ENCODE measurements at places on chromosomes 12 and 14. TPM values are rescaled to one million over a fixed set of nuclear protein-coding genes. Genes with fewer than 3 reads are reported as not detected.

CFAP54 gene
- 6.8 TPM for total RNA-seq

TCL1B gene
- not detected for total RNA-seq

BMAL2 gene
- total RNA-seq = 9.3 TPM

A2ML1 gene
- 4.1 TPM for total RNA-seq

AICDA gene
- total RNA-seq = 0.26 TPM

PIWIL1 gene
- total RNA-seq = 0.21 TPM

KRT82 gene
- not detected for total RNA-seq

STRAP gene
- total RNA-seq = 62.3 TPM

DEPDC4 gene
- total RNA-seq = 3.4 TPM

TAS2R42 gene
- total RNA-seq = not detected

AKAP3 gene
- 0.63 TPM for total RNA-seq

MYL2 gene
- 9.5 TPM for total RNA-seq

NUAK1 gene
- 18.7 TPM for total RNA-seq

LPAR5 gene
- 1.7 TPM for total RNA-seq

TAS2R46 gene
- total RNA-seq = 11.7 TPM

STAB2 gene
- 16.4 TPM for total RNA-seq

DNAJC22 gene
- 1.0 TPM for total RNA-seq

WSCD2 gene
- total RNA-seq = 6.5 TPM

IQSEC3 gene
- 1.5 TPM for total RNA-seq

DIO3 gene
- 1.8 TPM for total RNA-seq

RNASE3 gene
- total RNA-seq = not detected

RPL41 gene
- 2,071 TPM for total RNA-seq

KSR2 gene
- total RNA-seq = 0.32 TPM

SYNDIG1L gene
- total RNA-seq = not detected

SLIRP gene
- 174 TPM for total RNA-seq

KRT3 gene
- not detected for total RNA-seq

GPRC5D gene
- total RNA-seq = not detected

OAS2 gene
- 14.0 TPM for total RNA-seq

PLXNC1 gene
- 19.0 TPM for total RNA-seq

LALBA gene
- not detected for total RNA-seq

HOXC5 gene
- total RNA-seq = 0.42 TPM

ASCL1 gene
- total RNA-seq = 0.32 TPM

TRPV4 gene
- 0.90 TPM for total RNA-seq

GLS2 gene
- 0.79 TPM for total RNA-seq

PUS1 gene
- total RNA-seq = 6.5 TPM

PRDM4 gene
- total RNA-seq = 16.2 TPM

TC2N gene
- total RNA-seq = 46.8 TPM

USP44 gene
- total RNA-seq = 0.42 TPM

LRFN5 gene
- total RNA-seq = 45.9 TPM

MYF6 gene
- 8.6 TPM for total RNA-seq

KRT73 gene
- total RNA-seq = 0.11 TPM

POTEG gene
- total RNA-seq = not detected

LRRIQ1 gene
- 0.79 TPM for total RNA-seq

ANKS1B gene
- 43.7 TPM for total RNA-seq

LRRC10 gene
- not detected for total RNA-seq

FAM90A1 gene
- total RNA-seq = not detected

DIO2 gene
- 2.4 TPM for total RNA-seq

CLEC1B gene
- not detected for total RNA-seq

CEP170B gene
- 4.9 TPM for total RNA-seq

SLC35E3 gene
- total RNA-seq = 9.0 TPM

SLC7A8 gene
- 8.4 TPM for total RNA-seq

SERPINA1 gene
- total RNA-seq = 1.9 TPM
